ENCODE measurements at places on chromosomes 1 and 21. TPM values are rescaled to one million over a fixed set of nuclear protein-coding genes. Genes with fewer than 3 reads are reported as not detected.

The TMPRSS2 gene
- not detected for polyA plus RNA-seq

The ZNF593OS gene
- polyA plus RNA-seq, result not detected

The EDN2 gene
- polyA plus RNA-seq, result 1.7 TPM

The MROH9 gene
- polyA plus RNA-seq, result 0.24 TPM

The LMX1A gene
- polyA plus RNA-seq, result not detected
